LHCN-M2 (cell line): ENCODE measurements at places on chromosomes 2 and 18. TPM values are rescaled to one million over a fixed set of nuclear protein-coding genes. Genes with fewer than 3 reads are reported as not detected.

- peak; percentile 61 for DNase-seq
Measured at GRCh38 chr2:72579591-72580180, 246.1 kb downstream of the EXOC6B start.

DNA sequence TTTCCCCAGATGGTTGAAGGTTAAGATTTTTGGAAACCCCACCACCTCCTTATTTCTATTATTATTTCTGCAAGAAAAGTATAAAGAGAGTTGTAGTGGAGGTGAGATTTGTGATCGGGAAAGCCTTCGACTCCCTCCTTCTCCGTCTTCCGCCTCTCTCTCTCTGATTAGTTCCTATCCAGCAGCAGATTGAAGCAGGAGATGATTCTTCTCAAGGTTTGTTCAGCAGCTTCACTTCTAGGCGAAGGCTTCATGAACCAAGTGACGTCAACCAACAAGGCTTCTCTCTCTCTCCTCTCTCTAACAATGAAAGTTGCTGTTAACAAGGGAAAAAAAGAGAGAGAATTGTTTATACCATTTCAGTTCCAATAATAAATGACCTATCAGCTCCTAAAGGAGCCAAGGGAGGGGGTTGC lies at the start of gene BAZ2B:
Gene BAZ2B, minus strand, starts transcription at position 263 of the 416 bp plus-strand sequence. CDS start 137,829 bp downstream, outside the sequence.
- DNase-seq: peak; percentile 79

DNA sequence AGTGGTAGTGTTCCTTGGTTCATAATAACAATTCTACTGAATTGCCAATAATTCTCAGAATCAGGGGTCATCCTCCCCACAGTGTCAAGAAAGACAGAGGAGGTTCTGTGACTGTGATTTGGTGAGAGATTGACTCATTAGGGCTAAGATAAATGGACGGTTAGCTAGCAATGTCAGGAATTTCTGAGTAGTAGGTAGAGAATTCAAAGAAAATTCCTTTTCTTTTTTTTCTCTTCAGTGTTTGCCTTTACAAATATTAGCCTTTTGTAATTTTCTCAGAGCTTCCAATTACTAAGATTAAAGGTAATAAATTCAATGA lies 16.8 kb upstream of the CRIM1 start:
- peak; percentile 74 for DNase-seq

GRCh38 chr2:144004742-144005141 lies 515.2 kb downstream of the ZEB2 start:
- no peak for DNase-seq

GRCh38 chr18:55795101-55795669 lies 207.2 kb upstream of the TCF4 start:
- no peak for DNase-seq

EGR4 gene
- total RNA-seq: not detected in 2 replicates

GRCh38 chr18:50769463-50769862 lies 50.4 kb downstream of the MRO start:
- DNase-seq: no peak

DNA sequence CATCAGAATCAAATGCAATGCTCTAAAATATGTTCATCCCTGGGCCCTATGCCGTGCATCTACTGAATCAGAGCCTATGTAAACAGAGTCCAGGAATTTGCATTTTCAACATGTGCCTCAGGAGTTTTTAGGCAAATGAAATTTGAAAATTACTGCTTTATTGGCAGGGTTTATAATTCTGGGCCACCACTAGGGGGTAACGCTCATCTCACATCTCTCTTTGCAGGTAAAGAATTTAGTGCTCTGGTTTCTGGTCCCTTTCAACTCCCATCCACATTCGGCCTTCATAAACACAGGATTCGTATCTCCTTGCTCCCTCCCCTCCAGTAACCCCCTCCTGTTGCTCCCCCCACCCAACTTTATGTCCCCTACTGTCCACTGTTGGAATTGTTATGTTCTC lies 49.3 kb downstream of the LYPD6B start:
- no peak for DNase-seq

- DNase-seq: peak; percentile 54
Measured at GRCh38 chr2:112784199-112785189, at the start of gene IL1A. TSS of gene IL1A (minus strand) at chr2:112784493. CDS start at chr2:112783770, 723 bp downstream.

DNA sequence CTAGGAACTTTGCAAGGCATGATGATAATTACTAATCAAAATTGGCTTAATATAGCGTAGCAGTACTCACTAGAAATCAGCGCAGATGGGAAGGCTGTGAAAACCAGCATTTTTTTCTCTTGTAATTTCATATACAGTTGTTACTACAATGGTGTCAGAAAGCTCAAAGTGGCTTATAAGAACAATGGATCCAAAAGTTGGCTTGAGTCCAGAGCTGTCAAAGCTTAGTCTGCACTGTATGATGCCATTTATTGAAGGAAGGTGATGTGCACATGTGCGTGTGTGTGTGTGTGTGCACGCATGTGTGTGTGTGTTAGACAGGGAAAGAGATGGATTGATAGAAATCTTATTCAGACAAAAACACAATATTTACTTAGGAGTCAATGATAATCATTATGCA lies 341.3 kb downstream of the TGIF1 start:
- DNase-seq: no peak

- DNase-seq: no peak
Measured at GRCh38 chr2:119697290-119698020, 18.5 kb downstream of the TMEM177 start.

DNA sequence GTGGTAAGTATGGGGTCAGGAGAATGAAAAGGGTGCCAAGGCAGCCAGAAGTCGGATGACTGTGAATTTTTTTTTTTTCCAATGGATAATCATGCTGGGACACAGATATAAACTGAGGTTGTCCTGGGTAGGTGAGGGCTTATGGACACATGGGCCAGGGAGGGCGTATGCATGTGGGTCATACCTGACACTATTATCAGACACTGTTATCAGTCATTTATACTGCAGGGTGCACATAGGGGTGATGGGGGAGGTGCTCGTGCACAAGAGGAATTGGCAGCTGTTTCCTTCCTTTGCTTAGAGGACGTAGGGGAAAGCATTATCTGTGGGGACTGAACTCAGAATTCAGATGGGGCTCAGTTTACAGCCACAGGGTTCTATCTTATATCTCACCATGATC lies 10.1 kb downstream of the CTIF start:
- DNase-seq: no peak

SERPINB10 gene
- not detected in 2 replicates for total RNA-seq

CAVIN2 gene
- total RNA-seq: 388 and 506 TPM in 2 replicates

GRCh38 chr2:171452773-171453172 lies 18.7 kb downstream of the DCAF17 start:
- no peak for DNase-seq

- no peak for DNase-seq
Measured at GRCh38 chr2:226050822-226051221, 651.3 kb downstream of the NYAP2 start.

- no peak for DNase-seq
Measured at GRCh38 chr2:65112633-65113032, 17.3 kb downstream of the RAB1A start.

DNA sequence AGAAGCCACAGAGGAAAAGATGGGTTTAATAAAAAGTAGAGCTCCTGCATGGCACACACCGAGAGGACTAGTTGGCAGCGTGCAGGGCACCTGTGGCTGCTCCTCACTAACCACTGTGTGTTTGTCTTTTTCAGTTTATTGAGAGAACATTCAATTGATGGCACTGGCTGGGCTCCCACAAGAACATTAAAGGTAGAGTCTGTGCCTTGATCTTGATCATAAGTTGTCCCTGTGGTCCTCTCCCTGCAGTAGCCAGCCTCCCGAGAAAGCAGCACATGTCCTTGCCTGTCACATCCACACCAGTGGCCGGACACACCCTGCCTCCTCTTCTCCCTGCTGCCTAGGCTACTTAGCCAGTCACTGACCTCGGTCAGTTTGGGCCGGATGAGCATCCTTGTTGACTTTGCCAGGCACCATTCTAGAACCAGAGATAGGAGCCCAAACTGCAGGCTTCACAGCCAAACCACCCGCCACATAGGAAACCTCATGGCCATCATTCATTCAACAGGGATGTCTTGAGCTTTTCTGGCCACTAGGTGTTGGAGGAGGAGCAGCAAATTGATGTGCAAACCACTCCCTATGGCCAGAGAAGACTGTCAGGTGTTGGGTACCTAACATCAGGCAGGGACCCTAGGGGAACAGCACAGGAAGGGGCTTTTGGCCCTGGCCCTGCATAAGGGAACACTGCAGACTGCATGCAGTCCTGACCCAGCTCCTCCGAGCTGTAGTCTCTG lies 30.2 kb upstream of the SCLY start:
- DNase-seq: no peak

GRCh38 chr2:240919786-240920782 lies 13.9 kb downstream of the CROCC2 start:
- DNase-seq: no peak

GRCh38 chr18:50422286-50422898 lies 47.5 kb downstream of the SKA1 start:
- DNase-seq: no peak

DNA sequence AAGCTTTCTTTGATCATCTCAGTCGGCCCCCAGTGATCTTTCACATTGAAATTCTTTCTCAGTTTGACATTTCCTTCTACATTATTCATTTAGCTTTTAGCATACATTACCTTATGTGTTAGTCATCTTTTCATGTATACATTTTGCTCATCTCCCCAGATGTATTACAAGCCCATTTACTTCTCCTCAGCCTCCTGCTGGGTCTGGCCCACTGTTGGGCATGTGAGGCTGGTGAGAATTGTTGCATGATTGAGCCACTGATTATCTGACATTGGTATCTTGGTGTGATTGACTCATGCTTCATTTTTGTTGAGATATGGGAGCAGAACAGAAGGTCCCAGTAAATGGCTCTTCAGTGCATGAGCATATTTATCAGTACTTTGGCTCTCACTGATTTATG lies 300.1 kb upstream of the DDX18 start:
- DNase-seq: no peak

- DNase-seq: no peak
Measured at GRCh38 chr2:43402002-43402401, 175.6 kb upstream of the ZFP36L2 start.

TFCP2L1 gene
- total RNA-seq: 0.06 TPM in 1 of 2 replicates, not detected in the other

GAL3ST2 gene
- total RNA-seq: not detected in 2 replicates

DNA sequence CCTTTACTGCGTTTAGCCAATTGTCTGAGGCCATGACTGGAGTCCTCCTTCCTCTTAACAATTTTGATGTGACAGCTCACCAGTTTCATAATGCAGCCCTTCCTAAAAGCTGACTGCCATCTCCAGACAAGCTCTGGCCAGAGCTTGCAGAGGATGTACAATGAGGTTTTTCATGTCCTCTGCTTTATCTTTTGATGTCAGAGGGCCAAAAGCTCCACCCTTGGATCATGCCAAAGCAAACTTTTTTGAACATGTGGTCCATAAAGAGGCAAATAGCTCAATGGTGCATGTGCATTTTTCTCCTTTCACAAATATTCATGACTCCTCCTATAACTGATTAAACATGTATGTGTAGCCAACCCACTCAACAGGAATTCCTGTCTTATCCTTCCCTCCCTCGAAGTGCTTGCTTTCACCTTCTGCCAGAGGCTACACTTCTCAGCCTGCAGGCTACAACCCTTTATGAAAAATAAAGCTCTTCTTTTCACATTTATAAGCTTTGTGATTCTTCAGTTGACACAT lies 266.2 kb downstream of the FBXO15 start:
- DNase-seq: no peak

COL4A4 gene
- total RNA-seq: not detected in 2 replicates

CNDP1 gene
- total RNA-seq: not detected in 2 replicates

TSHZ1 gene
- 7.2 and 7.3 TPM in 2 replicates for total RNA-seq

DNA sequence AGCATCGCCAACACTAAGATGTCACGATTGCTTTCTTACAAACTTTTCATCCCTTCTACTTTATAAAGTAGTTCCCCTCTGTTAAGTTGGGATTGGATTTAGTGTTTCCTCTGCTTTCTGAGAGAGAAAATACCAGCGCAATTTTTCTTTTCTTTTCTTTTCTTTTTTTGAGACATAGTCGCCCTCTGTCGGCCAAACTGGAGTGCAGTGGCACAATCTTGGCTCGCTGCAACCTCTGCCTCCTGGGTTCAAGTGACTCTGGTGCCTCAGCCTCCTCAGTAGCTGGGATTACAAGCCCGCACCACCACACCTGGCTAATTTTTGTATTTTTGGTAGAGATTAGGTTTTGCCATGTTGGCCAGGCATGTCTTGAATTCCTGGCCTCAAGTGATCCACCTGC lies 9.0 kb downstream of the RELCH start:
- DNase-seq: no peak

DNA sequence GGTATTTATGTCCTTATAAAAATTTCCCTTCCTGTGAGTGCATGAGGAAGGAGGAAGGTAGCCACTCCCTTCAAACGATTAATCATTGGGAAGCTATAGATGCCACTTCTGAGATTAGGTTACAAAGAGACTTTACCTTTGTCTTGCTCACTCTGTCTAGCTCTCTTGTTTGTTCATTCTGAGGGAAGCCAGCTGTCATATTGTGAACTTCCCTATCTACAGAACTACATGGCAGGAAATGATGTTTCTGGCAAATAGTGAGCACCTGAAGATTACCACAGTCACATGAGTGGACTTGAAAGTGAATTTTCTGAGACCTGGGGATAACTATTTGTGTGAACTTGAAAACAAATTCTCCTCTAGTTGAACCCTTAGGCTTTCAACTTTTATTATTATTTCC lies 776.8 kb downstream of the CCDC85A start:
- no peak for DNase-seq

- DNase-seq: no peak
Measured at GRCh38 chr2:90069290-90069894, 1377.9 kb downstream of the RPIA start.

GRCh38 chr2:220619525-220620220 lies 952.4 kb downstream of the EPHA4 start:
- no peak for DNase-seq

DNA sequence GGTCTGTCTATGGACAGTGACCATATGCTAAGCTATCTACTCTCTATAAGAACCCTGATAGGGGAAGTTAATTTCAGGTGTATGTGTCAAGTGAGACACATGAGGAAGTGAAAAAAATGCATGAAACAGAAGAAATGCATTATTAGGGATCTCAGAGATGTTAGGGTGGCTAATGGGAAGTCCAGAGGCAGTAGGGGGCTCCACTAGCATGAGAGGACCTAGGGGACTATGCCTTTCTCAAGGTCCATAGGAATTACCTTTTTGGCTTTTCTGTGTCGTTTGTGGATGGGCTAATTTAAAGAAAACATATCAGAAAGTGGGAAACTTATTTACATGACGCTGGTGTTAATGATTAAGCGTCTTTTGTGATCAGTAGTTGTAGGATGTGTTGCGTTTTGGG lies 1653.2 kb downstream of the DPP10 start:
- no peak for DNase-seq

RAX gene
- total RNA-seq: not detected in 2 replicates

GRCh38 chr2:60519231-60519863 lies 34.1 kb downstream of the BCL11A start:
- no peak for DNase-seq

GRCh38 chr2:68925295-68925896 lies 27.3 kb downstream of the GKN2 start:
- DNase-seq: peak; percentile 27

DNA sequence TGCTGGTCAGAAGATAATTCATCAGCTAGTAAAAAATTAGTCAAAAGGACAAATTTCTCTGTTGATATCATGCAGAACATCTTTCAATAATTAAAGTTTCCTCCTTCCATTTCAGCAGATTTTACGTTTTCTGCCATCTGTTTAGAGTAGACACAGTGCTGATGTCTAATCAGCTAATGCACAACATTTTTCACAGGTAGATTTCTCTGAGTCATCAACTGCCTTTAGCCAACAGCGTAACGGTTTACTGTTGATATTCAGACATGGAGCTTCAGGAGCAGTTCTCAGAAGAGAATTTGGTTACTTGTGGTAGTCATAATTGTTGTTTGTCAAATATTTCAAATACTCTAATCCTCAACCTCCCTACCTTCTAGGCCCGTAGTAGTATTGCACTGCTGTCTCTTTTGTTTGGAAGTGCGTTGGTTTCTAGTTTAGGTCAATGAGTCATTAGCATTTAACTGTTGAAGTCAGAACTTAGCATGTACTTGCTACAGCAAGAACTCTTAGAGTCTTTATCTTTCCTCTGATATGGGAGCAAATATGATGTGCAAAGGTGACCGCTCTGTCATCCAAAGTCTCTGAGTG lies 86.8 kb upstream of the TFPI start:
- DNase-seq: no peak
